ENCODE measurements at places on chromosomes 16 and 17.
A peak's percentile ranks its signal among the peaks of the same experiment; 100 is the strongest.

GRCh38 chr17:62405451-62405850 lies 18.2 kb upstream of the METTL2A start:
- DNase-seq, result peak; percentile 18

DNA sequence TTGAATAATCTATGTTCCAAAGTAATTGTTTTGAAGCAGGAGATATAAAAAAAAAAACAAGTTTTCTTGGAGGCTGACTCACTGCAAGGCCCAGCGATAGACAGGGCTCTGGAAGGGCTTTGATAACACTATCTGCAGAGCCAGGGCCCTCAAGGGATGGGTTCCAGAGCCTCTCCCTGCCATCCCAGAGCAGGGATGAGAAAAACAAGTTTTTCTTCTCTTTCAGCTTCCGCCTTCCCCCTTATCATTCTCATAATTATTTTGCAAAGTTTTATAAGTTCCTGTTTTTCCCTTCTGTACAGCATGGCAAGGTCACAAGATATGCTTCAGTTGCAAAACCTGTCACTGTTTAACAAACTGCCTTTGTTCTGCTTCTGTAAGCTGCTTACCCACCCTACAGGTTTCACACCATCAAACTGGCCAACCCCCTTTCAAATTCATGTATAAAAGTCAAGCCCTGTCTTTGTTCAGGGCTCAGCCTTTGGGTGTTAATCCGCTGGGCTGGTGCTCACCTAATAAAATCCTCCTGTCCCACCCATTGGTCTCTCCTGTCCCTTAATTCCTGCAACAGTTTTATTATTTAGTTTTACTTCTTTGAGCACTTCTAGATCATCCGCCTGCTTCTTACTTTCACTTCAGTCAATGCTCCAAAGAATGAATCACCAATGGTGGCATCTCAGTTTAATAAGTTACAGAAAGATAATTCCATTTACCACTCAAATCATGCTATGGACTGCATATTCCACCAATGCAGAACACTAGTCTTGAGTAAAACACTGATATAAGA lies 5.6 kb upstream of the THUMPD1 start:
- DNase-seq, result no peak

GRCh38 chr16:86018487-86018886 lies 119.5 kb downstream of the IRF8 start:
- no peak for DNase-seq

DNA sequence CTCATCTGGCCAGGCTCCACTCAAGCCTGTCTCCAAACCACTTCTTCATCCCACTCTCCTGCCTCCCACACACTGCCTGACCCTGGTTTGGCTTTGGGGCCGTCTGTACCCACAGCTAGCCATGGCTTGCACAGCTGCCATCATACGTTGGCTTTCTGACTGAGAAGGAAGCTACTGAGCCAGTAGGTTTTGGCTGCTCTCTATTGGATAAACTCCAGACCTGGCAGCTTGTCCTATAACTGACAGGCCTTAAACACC lies 3.9 kb downstream of the MIF4GD start:
- DNase-seq, result no peak

- no peak for DNase-seq
Observed at GRCh38 chr17:76734080-76734840, 2.9 kb downstream of the SRSF2 start.

DNA sequence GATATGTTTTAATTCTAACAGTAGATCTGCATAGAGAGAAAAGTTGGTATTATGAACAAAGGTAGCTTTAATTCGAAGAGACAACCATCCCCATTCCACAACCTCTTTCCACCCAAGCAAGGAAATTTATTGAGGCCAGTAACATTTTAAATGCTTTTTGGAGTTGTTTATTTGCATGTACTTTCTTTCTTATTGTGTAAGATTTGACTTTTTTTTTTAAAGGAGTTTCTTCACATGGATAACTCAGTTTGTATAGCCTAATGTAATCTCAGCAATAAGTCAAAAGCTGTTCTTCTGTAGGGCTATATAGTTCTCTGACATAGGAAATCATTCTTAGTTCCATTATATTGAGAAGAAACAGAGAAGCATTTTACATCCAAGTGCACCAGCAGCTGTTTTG lies 163.3 kb downstream of the PRKCA start:
- no peak for DNase-seq

DNA sequence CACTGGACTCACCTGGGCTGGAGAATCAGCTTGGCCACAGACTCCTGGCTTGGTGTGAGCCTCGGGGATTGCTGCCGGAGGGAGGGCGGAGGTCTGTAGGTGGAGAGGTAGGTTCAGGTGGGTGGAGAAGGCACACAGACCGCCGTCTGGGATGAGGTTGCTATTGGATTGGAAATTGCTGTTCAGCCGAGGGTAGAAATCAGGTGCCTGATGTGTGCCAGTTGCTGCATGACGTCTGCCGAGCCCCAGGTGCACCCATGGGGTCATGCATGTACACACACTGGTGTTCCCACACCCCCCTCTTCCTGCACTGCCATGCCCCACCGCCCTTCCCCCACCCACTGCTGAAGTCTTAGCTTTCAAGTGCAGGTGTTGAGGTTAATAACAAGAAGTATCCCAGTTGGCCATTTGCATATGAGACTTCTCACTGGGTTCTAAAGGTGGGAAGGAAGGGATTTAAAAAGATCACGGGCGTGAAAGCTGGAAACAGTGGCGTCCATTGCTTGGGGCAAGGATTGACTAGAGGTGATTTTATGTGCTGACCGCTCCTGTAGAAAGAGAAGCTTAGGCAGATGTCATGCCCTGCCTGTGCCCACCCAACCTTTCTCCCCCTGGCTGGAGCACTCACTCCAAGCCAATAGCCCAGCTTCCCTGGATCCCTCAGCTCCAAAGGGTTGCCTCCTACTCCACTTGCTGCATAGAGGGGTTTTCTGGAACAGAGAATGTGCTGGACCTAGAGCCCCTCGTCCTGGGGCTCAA lies 193.6 kb downstream of the CCDC182 start:
- no peak for DNase-seq

- DNase-seq, result no peak
Observed at GRCh38 chr17:33686171-33686570, 393.1 kb upstream of the ASIC2 start.

DNA sequence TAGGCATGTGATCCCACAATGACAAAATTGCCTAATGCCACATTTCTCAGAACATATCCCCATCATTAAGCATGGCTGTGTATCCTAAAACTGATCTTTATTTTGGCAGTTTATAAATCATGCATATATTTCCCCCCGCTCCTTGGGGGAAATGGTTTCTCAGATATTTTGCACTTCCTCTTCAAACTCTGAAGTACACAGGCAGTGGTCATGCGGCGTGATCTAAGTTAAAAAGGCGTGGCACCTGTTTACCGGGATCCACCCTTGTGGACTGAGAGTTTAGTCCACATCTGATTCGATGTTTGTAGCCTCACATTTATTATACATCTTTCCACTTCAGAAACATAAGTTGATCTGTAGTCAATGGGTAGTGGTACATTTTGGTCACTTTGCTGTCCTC lies 51.4 kb downstream of the USP10 start:
- DNase-seq, result no peak

DNA sequence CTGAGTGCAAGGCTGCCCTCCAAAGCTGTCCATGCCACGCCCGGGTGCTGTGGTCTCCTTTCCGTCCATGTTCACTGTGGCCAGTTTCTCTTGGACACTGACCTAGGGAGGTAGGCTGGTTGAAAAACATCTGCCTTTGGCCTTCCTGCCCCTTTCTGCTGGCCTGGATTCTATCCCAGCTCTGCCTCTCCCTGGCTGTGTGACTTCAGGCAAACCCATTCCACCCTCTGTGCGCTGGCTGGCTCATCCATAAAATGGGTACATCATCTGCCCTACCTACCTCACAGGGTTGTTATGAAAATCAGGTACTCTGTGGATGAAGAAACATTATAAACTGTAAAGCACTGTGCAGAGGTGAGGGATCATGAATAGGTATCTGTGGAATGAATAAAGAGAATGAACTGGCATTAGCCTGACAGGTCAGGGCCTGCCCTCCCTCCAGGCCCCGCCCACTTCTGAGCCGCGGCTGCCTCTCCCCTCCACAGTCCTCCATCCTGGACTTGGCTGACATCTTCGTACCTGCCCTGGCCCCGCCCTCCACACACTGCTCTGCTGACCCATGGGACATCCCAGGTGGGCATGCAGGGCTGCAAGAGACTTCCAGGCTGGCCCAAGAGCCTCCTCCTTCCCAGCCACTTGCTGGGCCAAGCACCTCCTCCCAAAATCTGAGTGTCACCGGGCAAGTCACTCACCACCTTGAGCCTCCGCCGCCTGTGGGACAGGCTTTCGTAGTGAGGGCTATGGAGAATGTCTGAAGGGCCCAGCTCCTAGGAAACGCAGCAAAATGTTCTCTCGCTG lies 7.0 kb upstream of the SPATA20 start:
- no peak for DNase-seq

DNA sequence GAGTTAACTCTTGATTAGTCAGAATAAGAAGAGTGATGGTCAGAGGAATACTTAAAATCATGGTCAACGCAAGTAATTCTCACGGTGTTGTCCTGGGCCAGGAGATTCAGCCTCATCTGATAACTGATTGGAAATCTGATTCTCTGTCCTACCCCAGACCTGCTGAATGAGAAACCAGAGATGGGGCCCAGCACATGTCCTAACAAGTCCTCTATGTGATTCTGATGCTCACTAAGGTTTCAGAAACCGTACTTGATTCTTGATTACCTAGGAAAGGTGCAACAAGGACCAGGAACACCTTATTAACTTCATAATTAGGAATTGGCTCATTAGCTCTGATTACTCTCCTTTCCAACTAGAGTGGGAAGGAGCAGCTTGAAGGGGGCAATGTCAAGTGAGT lies 44.5 kb downstream of the ANKFY1 start:
- no peak for DNase-seq

DNA sequence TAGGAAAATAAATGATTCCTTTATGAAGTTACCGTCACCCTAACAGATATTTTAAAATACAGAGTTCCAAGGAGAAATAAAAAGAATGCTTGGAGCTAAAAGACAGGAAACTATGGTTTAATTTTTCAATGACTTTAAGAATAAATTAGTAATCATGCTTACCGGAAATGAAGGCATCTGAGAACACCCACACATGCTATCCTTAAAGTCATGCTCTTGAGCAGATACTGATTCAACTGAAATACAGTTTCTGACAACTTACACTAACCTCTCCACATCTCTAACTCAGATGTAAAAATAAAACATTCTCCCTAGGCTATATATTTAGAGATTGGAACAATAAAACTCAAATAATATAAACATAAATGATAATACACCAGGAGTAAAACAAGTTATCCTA lies 7.8 kb downstream of the PSMD12 start:
- DNase-seq, result no peak

GRCh38 chr17:21352981-21353265 lies 23.2 kb upstream of the KCNJ12 start:
- DNase-seq, result no peak

- no peak for DNase-seq
Observed at GRCh38 chr16:23539984-23540816, 16.9 kb downstream of the EARS2 start.

DNA sequence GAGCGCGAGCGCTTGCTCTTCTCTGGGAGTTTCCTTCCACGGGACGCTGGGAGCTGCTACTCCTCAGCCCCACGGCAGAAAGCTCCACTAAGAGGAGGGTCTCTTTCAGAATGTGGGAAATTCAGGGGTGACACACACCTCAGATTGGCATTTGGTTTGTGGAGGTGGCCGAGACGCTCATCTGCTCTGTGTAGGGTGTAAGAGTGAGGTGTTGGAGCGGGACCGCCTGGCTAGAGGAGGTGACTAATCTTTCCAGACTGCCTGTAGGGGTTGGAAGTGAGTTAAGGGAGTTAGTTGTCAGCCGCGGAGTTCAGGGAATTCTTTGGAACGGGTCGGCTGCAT lies 735 bp downstream of the PSMD11 start:
- no peak for DNase-seq

DNA sequence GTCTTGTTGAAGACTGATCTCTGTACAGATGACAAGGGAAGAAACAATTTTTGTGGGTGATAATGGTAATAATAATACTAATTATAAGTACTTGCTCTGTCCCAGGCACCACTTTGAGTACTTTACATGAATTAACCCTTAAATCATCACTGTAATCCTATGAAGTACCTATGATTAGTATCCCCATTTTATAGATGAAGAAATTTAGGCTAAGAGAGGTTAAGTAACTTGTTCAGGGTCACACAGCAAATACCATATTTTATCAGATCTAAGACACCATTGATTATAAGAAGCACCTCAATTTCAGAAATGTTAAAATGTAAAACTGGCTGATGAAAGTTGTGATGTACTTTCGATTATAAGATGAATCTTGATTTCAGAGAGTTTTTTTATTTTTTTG lies 18.6 kb downstream of the TADA2A start:
- DNase-seq, result no peak

- DNase-seq, result no peak
Observed at GRCh38 chr17:74212209-74212912, 1.0 kb upstream of the TTYH2 start.

- DNase-seq, result no peak
Observed at GRCh38 chr16:84893467-84893848, 73.7 kb downstream of the CRISPLD2 start.

DNA sequence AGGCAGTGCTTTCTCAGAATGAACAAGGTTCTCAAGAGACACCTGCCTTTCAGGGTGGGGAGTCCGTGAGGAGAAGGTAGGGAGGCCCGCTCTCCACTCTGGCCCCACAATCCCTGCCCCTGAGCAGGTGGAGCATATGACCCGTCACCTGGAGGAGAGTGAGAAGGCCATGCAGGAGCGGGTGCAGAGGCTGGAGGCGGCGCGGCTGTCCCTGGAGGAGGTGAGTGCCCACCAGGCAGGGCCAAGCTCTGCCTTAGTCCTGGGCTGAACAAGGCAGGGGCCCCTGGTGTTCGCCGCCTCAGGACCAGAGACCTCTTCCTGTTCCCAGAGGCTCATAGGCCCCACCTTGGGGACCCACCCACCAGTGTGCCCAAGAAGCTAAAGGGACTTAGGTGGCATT lies 2.5 kb upstream of the RAC3 start:
- no peak for DNase-seq

- no peak for DNase-seq
Observed at GRCh38 chr16:30740364-30741251, 7.6 kb upstream of the PHKG2 start.

- DNase-seq, result peak; percentile 97
Observed at GRCh38 chr17:59853168-59853918, 39.4 kb downstream of the TUBD1 start.

DNA sequence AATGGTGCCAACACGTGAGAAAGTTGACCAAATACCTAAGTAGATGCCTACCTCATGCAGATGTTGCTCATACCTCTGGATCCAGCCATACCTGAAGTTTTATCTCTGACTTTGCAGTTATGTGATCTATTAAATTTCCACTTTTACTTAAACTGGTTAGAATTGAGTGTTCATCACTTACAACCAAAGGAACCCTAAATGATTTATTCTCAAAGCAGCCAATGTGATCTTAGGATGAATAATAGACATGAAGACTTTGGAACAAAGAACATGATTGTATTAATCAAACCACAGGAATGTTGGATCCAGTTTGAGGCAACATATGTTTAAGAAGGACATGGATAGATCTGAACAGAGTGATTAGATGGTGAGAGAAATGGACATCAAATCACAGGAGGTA lies 68.7 kb downstream of the IRX6 start:
- no peak for DNase-seq
